ENCODE measurements at places on chromosomes 2 and 18.
A peak's percentile ranks its signal among the peaks of the same experiment; 100 is the strongest.

GRCh38 chr2:223008162-223008561, 43.8 kb upstream of the KCNE4 start:
- peak; percentile 7 for DNase-seq

DNA sequence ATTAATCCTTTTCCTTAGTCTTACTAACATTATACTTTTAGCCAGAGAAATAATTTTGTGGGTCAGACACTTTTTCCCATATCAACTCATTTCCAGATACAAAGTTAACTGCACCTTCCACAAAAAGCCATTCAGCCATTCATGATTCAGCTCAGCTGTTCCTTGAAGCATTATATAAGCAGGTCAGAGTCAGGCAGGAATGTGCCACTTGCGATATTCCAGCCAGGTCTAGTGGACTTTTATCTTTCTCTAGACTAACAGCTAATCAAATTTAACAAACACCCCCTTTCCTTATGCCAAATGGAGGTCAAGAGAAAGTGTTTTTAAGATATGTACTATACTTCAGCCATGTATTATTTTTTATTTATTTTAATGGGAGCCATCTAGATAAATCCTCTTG, 75.6 kb upstream of the EPB41L3 start:
- no peak for DNase-seq

DNA sequence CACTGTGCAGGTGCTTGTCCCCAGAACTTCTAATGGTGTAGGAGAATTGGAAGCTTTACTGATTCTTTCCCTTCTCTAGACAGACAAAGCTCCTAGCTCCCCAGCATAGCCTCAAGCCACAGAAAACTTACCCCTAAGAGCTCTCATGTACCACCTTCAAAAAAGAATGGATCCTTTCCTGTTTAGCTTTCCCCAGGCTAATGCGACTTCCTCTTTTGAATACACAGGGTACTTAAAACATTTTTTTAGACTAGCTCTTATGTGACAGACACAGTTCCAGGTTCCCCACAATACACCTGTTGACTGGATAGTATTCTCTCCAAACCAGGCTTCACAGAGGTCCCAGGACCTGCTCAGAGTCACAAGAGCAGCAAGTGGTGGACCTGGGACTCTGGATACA, 8.3 kb downstream of the CTAGE1 start:
- no peak for DNase-seq

DNA sequence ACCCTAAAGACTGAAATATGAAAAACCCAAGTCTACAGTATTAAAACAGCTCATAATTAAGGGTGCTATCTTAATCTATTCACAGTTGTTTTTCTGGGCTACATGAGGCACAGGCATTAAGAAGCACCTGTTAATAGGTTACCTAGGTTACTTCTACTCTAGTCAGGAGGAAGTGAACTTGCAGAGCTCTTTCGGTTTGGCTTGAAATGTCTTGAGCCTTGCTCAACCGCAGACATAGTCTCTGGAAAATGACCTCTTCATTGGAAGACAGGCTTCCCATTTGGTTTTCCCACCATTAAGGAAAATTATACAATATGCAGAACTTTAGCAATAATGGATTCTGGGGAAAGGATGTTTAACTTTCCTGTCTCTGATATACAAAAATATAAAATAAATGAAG, 142.3 kb upstream of the KCNJ3 start:
- DNase-seq = no peak

- no peak for DNase-seq
These were observed 31.1 kb downstream of the SPATS2L start for GRCh38 chr2:200337621-200338020.

DNA sequence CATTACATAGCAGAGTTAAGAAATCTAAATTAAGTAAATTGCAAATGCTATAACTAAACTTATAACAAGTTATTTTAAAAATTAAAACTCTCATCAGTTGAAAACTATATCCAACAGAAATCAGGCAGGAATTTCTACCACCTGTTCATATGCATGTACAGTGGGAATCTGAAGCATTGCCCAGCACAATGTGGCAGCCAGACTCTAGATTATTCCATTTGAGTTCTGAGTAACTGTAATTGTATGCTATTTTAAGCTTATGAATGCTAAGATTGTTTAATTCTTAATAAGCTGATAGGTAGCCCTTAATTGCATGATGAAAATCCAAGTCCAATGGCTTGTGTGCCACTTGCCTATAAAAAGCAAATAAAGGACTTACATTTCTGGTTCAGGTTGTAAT, 834.5 kb upstream of the FSHR start:
- DNase-seq = no peak
